Activated CD8-positive, alpha-beta T cell treated with anti-CD3 and anti-CD28 coated beads, Interleukin-2, amount 10 ng/mL, durations not matched to agents 7 days and 5 days (primary cell): ENCODE measurements at places on chromosomes 5 and 9.
A peak's percentile ranks its signal among the peaks of the same experiment; 100 is the strongest.

- peak; percentile 48 for DNase-seq
Observed at GRCh38 chr9:127049044-127049443, 73.4 kb downstream of the ANGPTL2 start.

DNA sequence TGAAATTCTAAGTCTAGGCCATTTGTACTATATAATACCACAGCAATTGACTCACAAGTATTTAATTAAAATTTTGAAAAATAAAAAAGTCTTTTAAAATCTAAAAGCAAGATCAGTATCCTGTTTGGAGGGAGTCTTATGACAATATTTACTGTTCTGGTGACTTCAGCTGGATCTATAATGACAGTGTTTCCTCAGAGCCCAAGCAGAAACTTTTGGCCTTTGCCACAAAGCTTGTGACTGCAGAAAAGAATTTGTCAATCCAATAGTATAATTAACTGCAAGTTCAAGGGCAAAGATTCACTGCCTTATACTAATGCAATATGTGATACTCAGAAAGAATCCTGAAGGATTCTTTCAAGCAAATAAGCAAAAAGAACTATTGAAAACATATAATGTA lies 49.6 kb upstream of the RAPGEF6 start:
- DNase-seq: no peak

DNA sequence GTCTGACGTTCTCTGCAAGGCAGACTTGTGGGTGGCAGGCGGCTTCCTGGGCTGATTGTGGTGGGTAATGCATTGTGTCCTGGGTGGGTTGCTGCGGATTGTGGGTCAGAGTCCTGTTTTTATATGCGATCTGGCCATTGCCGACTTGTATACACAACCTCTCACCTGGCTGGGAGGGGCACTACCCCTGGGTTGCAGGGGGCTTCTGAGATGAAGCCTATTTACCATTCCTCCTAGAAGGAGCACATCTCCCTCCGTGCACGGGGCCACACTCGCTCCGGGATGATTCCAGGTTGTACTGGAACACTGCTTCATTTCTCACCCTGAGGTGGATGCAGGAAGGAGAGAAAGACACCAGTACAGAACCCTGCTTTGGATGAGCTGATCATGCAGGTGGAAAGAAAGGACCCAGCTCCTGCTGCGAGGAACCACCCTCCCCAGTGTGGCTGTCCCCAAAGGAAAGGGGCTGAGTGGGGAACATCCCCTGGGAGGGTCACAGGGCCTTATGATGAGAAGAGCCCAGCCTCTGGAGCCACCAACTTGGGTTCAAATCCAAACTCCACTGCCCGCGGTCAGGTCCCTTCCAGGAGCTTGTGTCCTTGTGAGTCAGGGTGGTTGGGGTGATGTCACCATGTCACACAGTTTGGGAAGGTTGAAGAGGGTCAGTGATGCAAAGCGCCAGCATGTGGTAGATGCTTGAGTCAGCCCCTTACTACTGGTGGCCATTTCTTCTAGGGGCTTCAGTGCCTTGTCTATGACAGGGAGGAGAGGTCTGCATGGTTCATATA lies 151.8 kb upstream of the COL5A1 start:
- no peak for DNase-seq

- peak; percentile 75 for DNase-seq
Observed at GRCh38 chr9:97615439-97616072, 17.6 kb downstream of the TSTD2 start.

GRCh38 chr9:86765746-86766430 lies 181.4 kb downstream of the GAS1 start:
- DNase-seq: no peak

GRCh38 chr5:172756764-172757393 lies 14.1 kb downstream of the DUSP1 start:
- DNase-seq: no peak

- no peak for DNase-seq
Observed at GRCh38 chr5:137867664-137868063, at the start of gene MYOT. Gene MYOT (plus strand): TSS chr5:137867860. CDS start chr5:137870652, 2,792 bp downstream.

- no peak for DNase-seq
Observed at GRCh38 chr5:100691548-100691947, 156.4 kb downstream of the FAM174A start.

GRCh38 chr9:76180541-76180940 lies 213.7 kb downstream of the RFK start:
- DNase-seq: no peak

DNA sequence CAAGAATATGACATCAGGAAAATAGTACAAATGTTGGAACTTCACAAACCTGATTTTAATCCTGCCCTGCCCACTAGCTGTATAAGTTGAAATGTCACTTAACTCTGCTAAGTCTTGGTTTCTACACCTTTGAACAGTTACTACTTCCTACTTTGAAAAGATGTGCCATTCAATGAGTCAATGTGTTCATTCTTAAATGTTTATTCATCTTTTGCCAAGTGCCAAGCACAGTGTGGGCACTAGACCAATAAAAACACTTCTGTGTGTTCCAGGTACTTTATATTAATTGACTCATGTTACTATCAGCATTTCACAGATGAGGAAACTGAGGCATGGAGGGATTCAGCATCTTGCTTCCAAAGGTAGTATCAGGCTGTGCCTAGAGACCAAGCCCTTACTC lies 12.8 kb downstream of the PDCL start:
- no peak for DNase-seq

DNA sequence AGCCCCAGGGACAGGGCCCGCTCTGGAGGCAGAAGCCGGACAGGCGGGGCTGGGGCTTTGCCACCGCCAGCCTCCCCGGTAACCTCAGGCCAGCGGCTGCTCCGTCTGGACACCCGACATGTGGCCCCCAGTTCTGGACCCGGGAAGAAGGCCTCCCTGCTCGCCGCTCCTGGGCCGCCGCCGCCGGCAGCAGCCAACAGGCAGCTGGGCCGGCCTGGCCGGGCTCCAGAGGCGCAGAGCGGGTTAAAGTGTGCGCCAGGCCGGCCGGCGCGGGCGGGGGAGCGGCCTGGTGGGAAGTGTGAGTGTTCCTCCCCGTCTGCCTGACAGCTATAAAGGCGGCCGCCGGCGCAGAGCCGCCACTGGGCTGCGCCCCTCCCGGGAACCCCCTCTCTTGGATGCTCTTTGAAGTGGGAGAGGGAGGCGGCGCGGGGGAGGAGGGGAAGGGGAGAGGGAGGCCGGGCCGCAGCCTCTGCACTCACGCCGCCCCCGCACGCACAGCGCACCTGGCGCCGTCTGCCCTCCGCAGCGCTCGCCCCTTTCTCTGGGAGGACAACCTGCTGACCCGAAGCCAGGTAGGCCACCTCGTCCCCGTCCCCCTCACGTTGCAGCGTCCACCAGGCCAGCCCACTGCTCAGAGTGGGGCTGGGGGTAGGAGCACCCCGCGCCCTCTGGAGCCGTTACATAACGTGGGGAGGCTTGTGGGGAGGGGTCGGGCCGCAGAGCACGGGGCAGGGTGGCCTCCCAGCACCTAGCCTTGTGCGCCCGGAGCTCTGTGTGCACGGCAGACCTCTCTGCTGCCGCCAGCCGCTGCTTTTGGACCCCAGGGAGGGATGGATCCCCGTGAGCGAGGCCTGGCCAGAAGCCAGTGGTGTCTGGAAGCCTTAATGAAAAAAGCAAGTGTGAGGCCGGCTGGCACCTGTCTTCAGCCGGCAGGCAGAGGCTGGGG lies at the start of gene ADAMTSL2:
ADAMTSL2 (plus strand) TSS at position 359 of the 946 bp plus-strand sequence. CDS start 2,009 bp downstream, outside the sequence.
- no peak for DNase-seq

GRCh38 chr9:127203681-127204327 lies 60.8 kb upstream of the GARNL3 start:
- no peak for DNase-seq

GRCh38 chr5:126912616-126913200 lies 117.7 kb downstream of the MARCHF3 start:
- DNase-seq: no peak

DNA sequence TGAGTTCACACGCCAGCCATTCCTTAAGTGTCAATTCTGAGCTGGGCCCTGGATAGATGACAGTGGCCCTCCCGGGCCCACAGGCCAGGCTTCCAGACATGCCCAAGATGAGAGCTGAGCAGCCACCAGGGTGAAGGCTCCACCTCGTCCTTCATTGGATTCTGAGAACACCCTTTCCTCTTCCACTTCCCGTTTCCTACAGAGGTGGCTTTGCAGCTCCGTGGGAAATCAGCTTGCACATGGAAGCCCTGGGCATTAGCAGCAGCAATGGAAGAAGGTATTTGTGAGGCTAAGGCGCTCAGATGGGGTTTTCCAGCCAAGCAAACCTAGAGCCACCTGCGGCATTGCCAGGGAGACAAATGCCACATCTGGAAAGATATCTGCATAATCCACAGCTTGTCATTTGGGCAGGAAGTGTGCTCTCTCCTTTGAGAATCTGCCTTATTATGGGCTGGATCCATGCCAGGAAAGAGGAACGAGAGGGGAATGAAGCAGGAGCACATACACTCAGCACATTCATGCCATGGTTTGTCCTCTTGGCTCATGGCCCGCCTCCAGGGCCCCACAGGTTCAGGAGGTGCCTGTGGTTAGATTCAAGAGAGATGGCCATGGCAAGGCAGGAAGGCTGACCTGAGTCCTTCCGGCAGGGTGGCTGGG lies 34.1 kb downstream of the CFAP77 start:
- DNase-seq: no peak

DNA sequence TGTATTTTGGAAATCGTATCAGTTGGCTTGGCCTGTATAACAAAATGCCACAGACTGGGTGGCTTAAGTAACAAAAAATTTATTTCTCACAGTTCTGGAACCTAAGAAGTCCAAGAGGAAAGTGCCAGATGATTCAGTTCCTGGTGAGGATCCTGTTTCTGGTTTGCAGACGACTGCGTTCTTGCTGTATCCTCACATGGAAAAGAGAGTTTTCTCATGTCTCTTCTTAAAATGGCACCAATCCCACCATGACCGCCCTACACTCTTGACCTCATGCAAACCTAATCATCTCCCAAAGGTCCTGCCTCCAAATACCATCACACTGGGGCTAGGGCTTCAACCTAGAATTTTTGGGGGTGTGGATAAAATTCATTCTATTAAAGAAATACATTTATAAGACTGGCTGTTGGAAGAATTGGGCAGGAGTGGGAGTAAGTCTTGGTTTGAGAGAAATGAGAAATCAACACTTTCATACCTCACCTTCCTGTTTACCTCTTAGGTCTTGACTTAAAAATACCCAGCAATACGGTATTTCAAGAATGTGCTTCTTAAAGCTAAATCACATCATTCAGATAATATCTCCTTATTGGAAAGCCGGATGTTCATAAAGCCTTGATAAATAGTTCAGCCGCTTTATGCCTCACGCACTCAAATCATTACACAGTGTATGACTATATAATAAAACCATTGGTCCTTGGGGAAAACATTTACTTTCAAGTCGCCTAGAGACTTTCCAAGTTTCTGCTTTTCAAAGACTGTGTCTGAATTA lies 28.7 kb downstream of the PTTG1 start:
- DNase-seq: no peak
